CD4-positive, alpha-beta T cell treated with Interleukin-15 for 4 hours (primary cell): ENCODE measurements at places on chromosomes 12 and 14.

DNA sequence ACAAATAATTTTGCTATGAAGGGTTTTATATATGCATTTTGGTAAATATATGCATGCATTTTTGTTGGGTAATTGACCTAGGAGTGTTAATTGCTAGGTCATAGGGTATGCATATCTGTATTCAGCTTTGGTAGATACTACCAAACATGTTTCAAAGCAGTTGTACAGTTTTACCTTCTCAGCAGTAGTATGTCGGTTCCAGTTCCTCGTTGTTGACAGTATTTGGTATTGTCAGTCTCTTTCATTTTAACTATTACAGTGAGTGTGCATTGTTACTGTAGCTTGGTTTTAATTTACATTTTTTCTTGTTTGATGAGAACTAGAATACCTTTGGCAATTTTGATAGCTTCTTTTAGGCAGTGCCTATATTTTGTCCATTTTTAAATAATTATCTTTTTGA lies 98.9 kb downstream of the ARID2 start:
- no peak for DNase-seq

GRCh38 chr12:125983094-125983783 lies 918.0 kb downstream of the AACS start:
- no peak for DNase-seq

GRCh38 chr12:113174461-113175384 lies 10.6 kb downstream of the DDX54 start:
- peak; percentile 76 for DNase-seq

GRCh38 chr12:44523828-44524227 lies 352.3 kb downstream of the NELL2 start:
- DNase-seq: no peak

DNA sequence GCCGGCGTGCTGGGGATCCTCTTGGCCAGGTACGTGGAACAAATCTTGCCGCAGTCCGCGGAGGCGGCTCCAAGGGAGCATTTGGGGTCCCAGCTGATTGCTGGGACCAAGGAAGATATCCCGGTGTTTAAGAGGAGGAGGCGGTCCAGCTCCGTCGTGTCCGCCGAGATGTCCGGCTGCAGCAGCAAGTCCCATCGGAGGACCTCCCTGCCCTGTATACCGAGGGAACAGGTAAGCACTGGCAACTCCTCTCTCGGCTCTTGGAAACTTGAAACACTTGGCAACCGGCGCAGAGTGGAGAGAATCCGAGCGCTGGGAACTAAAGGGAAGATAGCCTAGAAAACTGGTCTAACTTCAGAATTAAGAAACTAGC lies 1.7 kb downstream of the PDE3A start:
- DNase-seq: no peak

DNA sequence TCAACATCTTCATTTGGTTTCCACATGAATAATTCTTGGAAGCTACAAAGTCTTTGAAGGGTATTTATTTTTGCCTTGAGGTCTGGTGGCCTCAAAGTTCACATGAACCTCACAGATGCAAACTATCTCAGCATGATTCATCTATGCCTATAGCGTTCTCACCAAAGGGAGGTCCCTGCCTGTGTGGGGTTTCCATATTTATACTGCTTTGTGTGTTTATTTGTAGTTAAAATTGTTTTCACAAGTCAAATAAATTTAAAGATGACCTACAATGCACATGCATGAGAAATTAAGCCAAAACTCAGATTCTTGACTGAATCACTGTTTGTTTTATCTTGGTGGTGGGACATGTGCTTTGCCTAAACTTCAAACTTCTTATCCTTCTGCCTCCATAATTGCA lies 176.7 kb downstream of the PPM1H start:
- DNase-seq: no peak

DNA sequence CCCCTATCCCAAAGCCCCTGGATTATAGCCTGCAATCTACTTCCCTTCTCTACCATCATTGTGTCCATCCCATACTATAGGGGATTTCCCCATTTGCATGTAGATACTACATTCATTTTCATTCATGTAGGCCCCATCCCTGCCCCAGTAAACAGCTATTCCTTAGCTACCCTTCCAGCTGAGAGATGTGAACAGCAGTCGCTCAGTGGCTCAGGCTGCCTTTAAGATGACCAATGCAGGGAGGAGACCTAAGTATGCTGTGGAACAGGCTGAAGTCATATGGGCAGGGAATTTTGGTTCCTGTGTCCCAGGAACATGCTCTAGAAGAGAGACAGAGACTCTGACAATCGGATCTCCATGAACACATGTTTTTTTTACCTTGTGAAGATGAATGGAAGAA lies 481.2 kb upstream of the SYT1 start:
- no peak for DNase-seq

GRCh38 chr14:71328183-71328582 lies 420.9 kb downstream of the PCNX1 start:
- no peak for DNase-seq
